Fibroblast of lung (primary cell): ENCODE measurements at places on chromosomes 3 and 15. TPM values are rescaled to one million over a fixed set of nuclear protein-coding genes. Genes with fewer than 3 reads are reported as not detected.
A peak's percentile ranks its signal among the peaks of the same experiment; 100 is the strongest.

MUC4 gene
- not detected in 2 replicates for total RNA-seq

DNA sequence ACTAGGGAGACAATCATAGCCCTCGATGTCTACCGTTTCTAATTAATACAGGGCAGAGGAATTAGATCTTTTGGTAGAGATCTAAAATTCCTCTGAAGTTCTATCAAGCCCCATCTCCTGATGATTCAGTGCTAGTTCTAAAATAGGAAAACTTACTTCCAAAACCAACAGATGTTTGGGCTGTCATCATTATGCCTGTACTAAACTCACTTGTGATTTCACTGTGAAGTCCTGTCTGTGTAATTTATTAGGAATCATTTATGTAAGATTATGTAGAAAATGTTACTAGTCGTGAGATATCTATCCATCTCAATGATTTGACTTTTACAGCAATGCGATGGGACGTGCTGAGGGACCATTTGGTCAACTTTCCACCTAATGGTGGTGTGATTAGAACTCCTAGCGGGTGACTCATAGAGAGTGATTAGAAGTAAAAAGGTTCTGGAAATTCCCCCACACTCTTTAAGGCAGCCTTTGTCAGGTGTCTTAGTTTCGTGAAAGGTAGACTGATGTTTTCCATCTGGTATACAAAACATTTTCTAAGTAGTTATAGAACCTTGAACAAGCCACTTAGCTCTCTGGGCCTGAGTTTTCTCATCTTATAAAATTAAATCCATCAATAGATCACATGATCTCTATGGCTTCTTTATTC, 34.2 kb downstream of the LIPC start:
- no peak for DNase-seq

DNA sequence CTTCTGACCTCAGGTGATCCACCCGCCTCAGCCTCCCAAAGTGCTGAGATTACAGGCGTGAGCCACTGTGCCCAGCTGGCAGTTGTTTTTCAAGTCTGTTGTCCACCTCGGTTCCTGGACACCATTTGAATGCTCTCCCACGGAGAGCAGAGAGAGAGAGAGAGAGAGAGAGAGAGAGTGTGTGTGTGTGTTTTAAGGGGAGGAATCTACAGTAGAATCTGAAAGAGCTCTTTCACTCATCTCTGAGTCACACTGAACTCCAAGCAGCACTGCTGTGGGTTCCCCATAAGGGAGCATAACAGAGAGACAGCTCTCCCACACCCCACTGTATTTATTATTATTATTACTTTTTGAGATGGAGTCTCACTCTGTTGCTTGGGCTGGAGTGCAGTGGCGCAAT, 156.6 kb downstream of the RPLP1 start:
- peak; percentile 87 for DNase-seq

DAPK2 gene
- 8.0 and 14.4 TPM in 2 replicates for total RNA-seq

KLHL40 gene
- total RNA-seq = not detected in 2 replicates

DNA sequence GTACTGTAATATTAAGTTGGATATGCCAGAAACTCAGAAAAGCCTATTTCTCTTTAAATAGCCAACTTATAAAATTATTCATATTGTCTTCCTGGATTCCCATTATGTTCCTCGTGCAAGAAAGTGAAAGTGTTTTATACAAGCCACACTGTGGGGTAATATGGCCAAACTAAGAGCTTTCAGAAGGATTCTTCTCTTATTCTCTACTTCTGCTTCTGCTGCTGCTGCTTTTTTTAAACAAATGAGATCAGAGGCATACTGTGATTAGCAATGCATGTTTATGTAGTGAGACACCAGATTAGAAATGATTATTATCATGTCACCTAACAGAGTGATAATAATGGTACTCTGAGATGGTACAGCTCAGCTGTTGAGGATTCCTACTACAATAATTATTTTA, 1026.5 kb upstream of the CFAP20DC start:
- peak; percentile 43 for DNase-seq

GRCh38 chr15:80404761-80405553, 775 bp downstream of the ARNT2 start:
- no peak for DNase-seq

ZMAT3 gene
- 34.8 and 37.8 TPM in 2 replicates for total RNA-seq

- peak; percentile 8 for DNase-seq
These were observed 14.7 kb upstream of the SYNM start for GRCh38 chr15:99090011-99090699.

DNA sequence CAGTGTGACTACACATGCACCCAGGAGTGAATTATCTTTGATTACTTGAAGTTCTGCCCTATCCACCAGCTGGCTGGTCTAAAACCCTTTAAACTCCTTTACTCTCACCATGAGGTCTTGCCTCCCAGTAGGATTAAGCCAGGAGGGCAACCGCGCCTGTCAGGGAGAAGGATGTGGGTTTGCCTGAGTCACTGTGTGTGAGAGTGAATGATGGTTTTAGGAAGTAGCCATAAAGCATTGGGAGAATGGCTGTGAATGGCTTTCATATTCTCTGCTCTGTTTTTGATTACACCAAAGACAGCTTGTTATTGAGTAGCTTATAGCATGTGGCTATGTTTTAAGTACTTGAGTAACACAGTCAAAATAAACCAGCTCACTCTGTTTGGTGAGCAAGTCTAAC, 637.7 kb upstream of the TBL1XR1 start:
- DNase-seq = peak; percentile 99

GRCh38 chr15:25734680-25735355, 128.3 kb downstream of the ATP10A start:
- DNase-seq = no peak

NKIRAS1 gene
- total RNA-seq = 17.8 and 18.2 TPM in 2 replicates

ECE2 gene
- not detected in 2 replicates for total RNA-seq

NECTIN3 gene
- 45.2 and 58.1 TPM in 2 replicates for total RNA-seq

- DNase-seq = peak; percentile 72
These were observed 848 bp upstream of the CADPS start for GRCh38 chr3:62876064-62876463.

DNA sequence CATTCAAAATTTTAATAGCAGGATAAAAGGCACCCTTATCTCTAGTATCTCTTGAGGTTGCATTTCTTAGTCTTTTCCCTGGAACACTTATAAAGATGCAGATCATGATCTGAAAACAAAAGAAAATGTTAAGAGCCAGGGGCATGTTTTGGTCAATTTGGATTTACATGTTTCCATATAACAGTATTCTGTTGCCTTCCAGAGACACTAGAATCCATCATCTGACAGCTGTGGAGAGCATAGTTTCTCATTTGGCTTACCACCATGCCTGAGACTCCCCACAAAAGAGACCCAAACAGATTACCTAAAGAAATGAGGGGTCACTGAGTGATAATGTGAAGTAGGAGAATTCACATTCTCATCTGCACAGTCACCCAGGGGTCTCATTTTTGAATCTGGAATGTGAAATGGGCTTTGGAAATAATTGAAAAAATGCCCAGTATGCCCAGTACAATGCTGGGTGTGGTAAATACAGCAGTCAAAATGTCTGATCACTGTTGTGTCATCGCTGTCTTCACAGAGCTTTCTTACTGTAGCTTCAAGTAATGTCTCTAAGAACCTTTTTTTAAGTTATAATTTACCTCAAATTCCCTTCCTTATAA, 79.9 kb upstream of the ZBTB20 start:
- DNase-seq = peak; percentile 63

THBS1 gene
- 631 and 1,745 TPM in 2 replicates for total RNA-seq

- DNase-seq = peak; percentile 75
These were observed 68.1 kb upstream of the NMNAT3 start for GRCh38 chr3:139745831-139746230.

GRCh38 chr3:111200027-111200426, 128.4 kb downstream of the NECTIN3 start:
- no peak for DNase-seq

- peak; percentile 49 for DNase-seq
These were observed 85.5 kb upstream of the CDV3 start for GRCh38 chr3:133487920-133488540.

CAND2 gene
- total RNA-seq = 12.1 and 16.7 TPM in 2 replicates

- DNase-seq = no peak
These were observed 255.1 kb downstream of the MEIS2 start for GRCh38 chr15:36845270-36845669.

DNA sequence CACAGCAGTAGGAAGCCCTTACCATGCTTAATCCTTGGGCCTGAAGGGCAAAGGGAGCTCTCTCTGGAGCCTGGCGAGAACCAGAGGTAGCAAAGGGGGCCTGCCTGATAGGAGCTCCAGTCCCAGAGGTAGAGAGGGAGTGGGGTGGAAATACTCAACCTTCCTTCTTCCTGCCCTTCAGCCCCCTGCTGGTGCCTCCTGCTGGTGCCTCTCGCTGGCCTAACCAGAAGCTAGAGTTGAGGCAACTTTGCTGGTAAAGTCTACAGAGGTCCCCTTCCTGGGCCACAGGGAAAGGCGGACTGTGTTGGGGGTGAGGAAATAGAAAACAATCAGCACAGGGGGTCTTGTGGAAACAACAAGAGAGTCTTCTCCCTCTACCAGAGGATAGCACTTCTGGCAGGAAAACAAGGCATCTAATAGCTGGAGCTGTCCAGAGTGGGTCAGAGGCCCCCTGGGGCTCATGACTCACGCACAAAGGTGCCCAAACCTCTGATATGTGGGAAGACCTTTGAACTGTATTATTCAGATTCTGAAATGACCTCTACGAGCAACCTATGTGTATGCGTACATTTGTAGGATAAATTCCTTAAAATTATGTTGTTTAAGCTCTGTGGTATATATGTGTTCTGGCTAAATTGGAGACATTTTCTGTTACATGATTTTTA, 133.9 kb downstream of the LRRC28 start:
- no peak for DNase-seq

NAA80 gene
- 2.1 and 3.8 TPM in 2 replicates for total RNA-seq

DNA sequence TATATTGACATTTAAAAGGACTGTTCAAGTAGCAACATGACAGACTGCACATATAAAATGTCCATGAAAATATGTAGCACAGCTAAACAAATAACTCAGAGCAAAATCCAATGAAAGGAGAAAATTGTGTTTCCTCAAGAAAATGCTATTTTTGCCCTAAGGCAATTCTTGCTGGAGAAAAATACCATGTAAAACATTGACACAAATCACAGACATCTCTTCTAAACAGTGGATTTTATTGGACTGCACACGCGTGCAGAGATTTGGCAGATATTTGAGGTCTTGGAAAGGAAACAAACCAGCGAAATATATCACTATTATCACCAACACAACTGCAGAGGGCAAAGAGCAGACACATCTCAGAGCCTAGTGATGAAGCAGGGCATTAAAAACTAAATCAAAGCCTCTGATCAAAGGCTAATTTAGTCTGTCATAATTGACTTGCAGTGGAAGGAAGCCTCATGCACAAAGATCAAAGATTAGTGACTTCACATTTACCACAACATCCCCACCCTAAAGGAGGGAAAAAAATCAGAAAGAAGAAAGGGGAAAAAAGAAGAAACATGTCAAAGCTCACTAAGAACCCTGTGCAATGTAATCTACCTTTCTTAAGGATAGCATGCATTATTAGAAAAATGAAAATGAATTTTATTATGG, 52.4 kb downstream of the CHL1 start:
- no peak for DNase-seq

ADGRG7 gene
- total RNA-seq = not detected in 2 replicates

DNA sequence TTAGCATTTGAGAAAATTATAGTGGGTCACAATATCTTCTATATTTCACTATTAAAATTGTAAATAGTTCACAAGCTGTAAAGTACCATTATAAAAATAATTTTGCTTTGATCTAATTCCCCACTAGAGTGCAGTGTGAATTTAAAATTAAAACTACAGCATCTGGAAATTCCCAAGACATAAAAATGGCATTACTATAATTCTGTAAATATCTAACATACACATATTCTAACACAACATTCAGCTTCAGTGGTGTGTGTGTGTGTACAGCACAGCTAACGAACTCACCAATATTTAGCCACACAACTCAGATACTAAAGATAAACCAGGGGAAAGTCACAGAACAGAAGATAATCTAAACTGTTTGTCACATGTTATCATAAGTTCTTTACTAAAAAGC, 424.9 kb upstream of the ZNF385D start:
- DNase-seq = no peak

TLR9 gene
- under 0.01 TPM in 1 of 2 replicates, not detected in the other for total RNA-seq

MLH1 gene
- 57.8 and 62.3 TPM in 2 replicates for total RNA-seq

GRCh38 chr3:45212095-45212468, 14.0 kb downstream of the TMEM158 start:
- no peak for DNase-seq
